ENCODE measurements at places on chromosomes 13 and 19. TPM values are rescaled to one million over a fixed set of nuclear protein-coding genes. Genes with fewer than 3 reads are reported as not detected.

The TEX29 gene
- total RNA-seq = not detected

The PDE4A gene
- total RNA-seq = 6.2 TPM

The YJU2 gene
- total RNA-seq = 12.1 TPM

The DMRTC2 gene
- total RNA-seq = not detected

The OR7A5 gene
- not detected for total RNA-seq

The ATXN8OS gene
- total RNA-seq = not detected

The TEAD2 gene
- total RNA-seq = 22.2 TPM

The EFNA2 gene
- not detected for total RNA-seq

The SIGLECL1 gene
- not detected for total RNA-seq

The CBY2 gene
- total RNA-seq = not detected

The HIF3A gene
- total RNA-seq = 2.4 TPM

The IZUMO2 gene
- total RNA-seq = not detected

The TPTE2 gene
- not detected for total RNA-seq

The DENND1C gene
- not detected for total RNA-seq

The EPSTI1 gene
- 2.7 TPM for total RNA-seq

The C13orf42 gene
- total RNA-seq = not detected

The ELF1 gene
- total RNA-seq = 41.6 TPM

The NMRK2 gene
- not detected for total RNA-seq

The NLRP12 gene
- total RNA-seq = under 0.01 TPM

The OLFM2 gene
- total RNA-seq = 3.0 TPM

The SYNE4 gene
- total RNA-seq = not detected

The PTGER1 gene
- 5.6 TPM for total RNA-seq

The KRTDAP gene
- not detected for total RNA-seq

The GNA15 gene
- under 0.01 TPM for total RNA-seq

The CCL25 gene
- total RNA-seq = not detected

The TYROBP gene
- total RNA-seq = not detected

The SPC24 gene
- total RNA-seq = 16.1 TPM

The SYDE1 gene
- 44.0 TPM for total RNA-seq

The ZNF69 gene
- total RNA-seq = 20.1 TPM

The CATSPERD gene
- total RNA-seq = not detected

The PRR12 gene
- 2.7 TPM for total RNA-seq

The GJB2 gene
- total RNA-seq = 0.28 TPM

The DDX39A gene
- total RNA-seq = 30.0 TPM

The NLRP4 gene
- total RNA-seq = not detected

The GPR12 gene
- not detected for total RNA-seq

The RASGRP4 gene
- not detected for total RNA-seq

The PSG2 gene
- not detected for total RNA-seq

The PRDX2 gene
- 256 TPM for total RNA-seq

The KCNN1 gene
- total RNA-seq = not detected

The MBD3L2 gene
- not detected for total RNA-seq

The ZNF776 gene
- total RNA-seq = 12.1 TPM

The COL4A1 gene
- total RNA-seq = 1,935 TPM

The DIRAS1 gene
- 0.59 TPM for total RNA-seq

The VWA8 gene
- 25.5 TPM for total RNA-seq

The COX7A1 gene
- total RNA-seq = 14.8 TPM

The NKPD1 gene
- total RNA-seq = under 0.01 TPM

The KLK4 gene
- total RNA-seq = not detected

The DAND5 gene
- not detected for total RNA-seq

The BEST2 gene
- total RNA-seq = not detected

All from smooth muscle cell of the umbilical artery (primary cell).